NCI-H1436 treated with DMSO at 0.1 percent for 48 hours (cell line): ENCODE measurements at places on chromosomes 1 and 21.

GRCh38 chr1:176949033-176949662 lies 215.4 kb downstream of the ASTN1 start:
- DNase-seq, result no peak

DNA sequence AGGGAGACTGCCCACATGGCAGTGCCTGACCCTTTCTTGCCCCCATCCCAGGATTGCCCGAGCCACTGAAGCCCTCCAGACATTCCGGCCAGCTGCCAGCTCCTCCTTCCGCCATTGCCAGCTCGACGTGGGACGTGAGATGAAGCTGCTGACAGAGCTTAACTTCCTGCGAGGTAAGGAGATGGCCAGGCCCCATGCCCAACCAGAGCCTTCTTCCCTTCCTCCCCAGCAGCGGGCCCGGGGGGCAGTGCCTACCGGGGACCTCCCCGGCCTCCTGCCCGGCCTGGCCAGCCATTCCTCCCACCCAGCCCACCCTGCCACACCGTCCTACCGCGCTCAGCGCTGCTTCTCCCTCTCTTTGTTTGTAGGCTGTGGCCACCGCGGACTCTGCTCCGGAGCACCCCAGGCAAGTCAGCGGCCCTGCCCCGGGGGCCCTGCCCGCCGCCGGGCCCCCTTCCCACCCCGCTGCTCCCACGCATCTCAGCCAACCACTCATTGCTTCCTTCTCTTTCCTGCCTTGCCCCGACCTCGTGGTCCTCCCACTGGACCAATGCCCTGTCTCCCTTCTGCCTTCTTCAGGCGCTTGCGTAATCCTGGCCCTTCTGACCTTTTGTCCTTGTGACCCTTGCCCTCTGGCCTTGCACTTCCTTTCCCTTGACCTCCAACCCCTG lies 4.9 kb downstream of the TRIM46 start:
- DNase-seq, result no peak

DNA sequence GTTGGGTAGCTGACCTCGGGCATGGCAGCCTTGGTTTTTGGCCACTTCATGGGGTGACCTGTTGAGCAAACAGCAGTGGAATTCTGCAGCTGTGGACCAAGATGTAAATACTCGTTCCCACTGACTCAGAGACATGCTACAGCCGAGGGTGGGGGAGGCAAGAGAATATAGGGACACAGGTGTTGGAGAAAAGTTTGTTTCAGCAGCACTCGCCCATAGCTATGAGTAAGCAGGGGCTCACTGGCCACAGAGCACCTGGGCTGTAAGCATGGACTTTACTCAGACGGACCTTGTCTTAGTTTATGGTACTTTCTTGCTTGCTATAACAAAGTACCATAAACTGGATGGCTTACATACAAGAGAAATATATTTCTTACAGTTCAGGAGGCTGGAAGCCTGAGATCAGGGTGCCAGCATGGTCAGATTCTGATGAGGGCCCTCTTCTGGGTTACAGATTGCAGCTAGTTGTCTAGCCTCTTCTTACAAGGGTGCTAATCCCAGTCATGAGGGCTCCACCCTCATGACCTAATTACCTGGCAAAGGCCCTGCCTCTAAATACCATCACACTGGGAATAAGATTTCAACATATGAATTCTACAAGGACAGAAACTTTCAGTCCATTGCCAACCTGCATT lies 437.2 kb upstream of the DAB1 start:
- DNase-seq, result no peak

GRCh38 chr1:88612292-88612691 lies 71.8 kb upstream of the PKN2 start:
- no peak for DNase-seq

GRCh38 chr1:2639203-2639602 lies 6.4 kb upstream of the MMEL1 start:
- DNase-seq, result no peak

GRCh38 chr1:42052072-42052699 lies 101.0 kb upstream of the GUCA2B start:
- no peak for DNase-seq
